ENCODE measurements at places on chromosomes 5 and 9.

DNA sequence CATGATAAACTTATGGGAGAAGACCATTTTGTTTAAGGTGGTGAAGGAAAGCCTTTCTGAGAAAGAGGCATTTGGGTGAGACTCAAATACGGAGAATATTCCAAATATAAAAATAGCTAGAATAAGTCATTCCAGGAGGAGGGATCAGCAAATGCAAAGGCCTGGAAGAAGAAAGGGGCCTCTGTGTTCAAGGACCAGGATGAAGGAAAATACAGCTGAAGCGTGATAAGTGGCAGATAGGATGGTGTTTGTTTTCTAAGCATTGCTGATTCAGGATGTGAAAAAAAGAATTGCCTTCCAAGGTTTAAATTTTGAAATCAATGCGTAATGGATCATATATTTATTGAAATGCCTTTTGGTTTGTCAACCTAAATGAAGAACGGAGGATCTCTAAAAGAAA, 59.4 kb upstream of the CAST start:
- H3K36me3 ChIP-seq, result no peaks in the 10 kb centered on the region
- H3K27ac ChIP-seq, result no peak overlapping the region
- no peak for DNase-seq
- no peaks in the 10 kb centered on the region for H3K27me3 ChIP-seq
- no peak overlapping the region for H3K4me3 ChIP-seq

DNA sequence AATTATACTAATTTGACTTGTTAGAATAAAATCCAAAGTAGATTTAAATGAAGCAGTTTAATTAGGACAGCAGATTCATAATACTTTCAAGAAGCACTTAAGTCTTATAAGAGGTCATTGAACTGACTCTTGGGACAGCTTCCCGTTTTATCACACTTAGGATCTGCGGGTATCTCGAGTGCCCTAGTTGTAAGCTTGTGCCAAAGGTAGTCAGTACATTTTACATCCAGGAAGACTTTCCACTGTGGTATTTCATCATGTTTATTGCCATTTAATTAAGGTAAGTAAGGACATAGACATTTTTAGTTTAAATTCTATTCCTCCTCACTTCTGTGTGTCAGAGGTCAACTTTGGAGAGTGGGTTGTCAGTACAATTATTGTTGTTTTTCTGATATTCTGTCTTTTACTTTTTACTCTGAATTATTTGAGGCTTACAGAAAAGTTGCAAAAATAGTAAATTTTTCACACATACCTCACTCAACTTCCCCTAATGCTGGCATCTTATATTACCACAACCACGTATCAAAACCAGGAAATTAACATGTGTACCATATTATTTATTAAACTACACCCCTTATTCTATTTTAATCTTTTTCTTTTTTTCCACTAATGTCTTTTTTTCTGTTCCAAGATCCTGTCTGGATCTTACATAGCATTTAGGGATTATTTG, 7.5 kb upstream of the ZNF367 start:
- H3K4me3 ChIP-seq, result no peak overlapping the region
- H3K27ac ChIP-seq, result no peak overlapping the region
- H3K4me1 ChIP-seq, result peaks cover 15% of the 10 kb centered on the region
- H3K36me3 ChIP-seq, result no peaks in the 10 kb centered on the region

GRCh38 chr5:54634089-54634488, 116.5 kb downstream of the SNX18 start:
- no peak for DNase-seq
- H3K36me3 ChIP-seq, result no peaks in the 10 kb centered on the region
- H3K4me1 ChIP-seq, result peaks cover 31% of the 10 kb centered on the region
- no peak overlapping the region for H3K27ac ChIP-seq
- no peak overlapping the region for H3K4me3 ChIP-seq
- H3K27me3 ChIP-seq, result no peaks in the 10 kb centered on the region

GRCh38 chr5:137896560-137896959, 7.3 kb downstream of the PKD2L2 start:
- H3K4me1 ChIP-seq, result no peaks in the 10 kb centered on the region
- no peaks in the 10 kb centered on the region for H3K27me3 ChIP-seq
- DNase-seq, result no peak
- no peak overlapping the region for H3K4me3 ChIP-seq

DNA sequence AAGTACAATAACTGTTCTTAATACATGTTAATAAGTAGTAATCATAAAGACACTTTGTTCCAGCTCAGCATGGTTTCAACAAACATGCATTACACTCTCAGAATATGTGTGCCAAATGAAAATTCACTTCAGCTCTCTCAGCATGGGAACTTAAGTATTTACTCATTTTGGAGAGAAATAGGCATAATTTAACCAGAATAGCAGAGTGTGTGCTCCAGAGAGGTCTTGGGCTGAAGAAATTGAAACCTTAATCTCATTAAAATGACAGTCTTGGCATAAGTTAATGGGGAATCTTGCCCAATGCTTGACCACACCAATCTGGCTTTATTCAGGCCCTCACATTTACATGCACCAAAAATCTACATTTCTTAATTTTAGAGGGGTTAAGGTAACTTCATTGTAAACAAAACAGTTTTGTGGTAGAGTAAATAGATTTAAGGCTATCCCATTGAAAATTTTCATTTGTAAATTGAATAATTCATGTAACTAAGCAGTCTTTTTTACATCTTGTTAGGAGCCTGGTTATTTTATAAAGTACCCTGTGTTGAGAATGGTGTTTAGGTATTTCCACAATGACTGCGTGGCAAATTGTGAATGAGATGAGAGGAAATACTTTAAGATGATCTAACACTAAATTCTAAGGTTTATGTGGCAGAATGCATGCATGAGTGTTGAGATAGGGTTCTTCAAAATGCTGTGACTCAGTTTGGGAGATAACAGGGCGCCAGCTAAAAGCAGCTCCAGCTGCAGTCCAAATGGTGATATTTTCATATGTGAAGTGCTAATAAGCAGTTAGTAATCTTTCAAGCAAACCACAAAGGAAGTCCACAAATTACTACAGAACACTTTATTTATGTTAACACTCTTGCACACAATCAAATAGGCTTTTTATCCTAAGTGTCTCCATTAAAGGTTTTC, 11.3 kb upstream of the LOX start:
- no peak overlapping the region for H3K4me3 ChIP-seq
- no peak for DNase-seq
- H3K27me3 ChIP-seq, result no peaks in the 10 kb centered on the region
- H3K36me3 ChIP-seq, result no peaks in the 10 kb centered on the region
- H3K27ac ChIP-seq, result no peak overlapping the region

DNA sequence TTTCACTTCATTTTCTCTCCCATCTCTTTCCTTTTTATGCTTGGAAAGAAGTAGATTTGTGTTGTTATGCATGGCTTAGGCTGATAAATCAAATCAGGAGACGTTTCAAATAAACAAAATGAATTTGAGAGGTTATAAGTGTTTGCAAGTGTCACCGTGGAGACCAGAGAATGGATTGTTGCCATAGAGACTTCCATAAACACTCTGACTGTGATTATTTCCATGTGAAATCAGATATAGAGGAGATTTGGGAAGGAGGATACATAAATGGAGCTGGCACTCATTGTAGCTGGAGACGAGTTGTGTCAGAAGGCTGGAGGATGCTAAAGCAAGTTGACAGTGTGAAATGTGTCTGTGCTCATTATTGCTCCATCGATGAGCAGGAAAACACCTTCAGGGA, 84.2 kb upstream of the PCSK1 start:
- H3K4me1 ChIP-seq, result no peaks in the 10 kb centered on the region
- no peaks in the 10 kb centered on the region for H3K36me3 ChIP-seq
- no peaks in the 10 kb centered on the region for H3K27me3 ChIP-seq
- H3K4me3 ChIP-seq, result no peak overlapping the region
- DNase-seq, result no peak
- H3K27ac ChIP-seq, result no peak overlapping the region

Measured in lower lobe of right lung (tissue), 2 donors.